T-cell (primary cell): ENCODE measurements at places on chromosomes 6 and 20.

DNA sequence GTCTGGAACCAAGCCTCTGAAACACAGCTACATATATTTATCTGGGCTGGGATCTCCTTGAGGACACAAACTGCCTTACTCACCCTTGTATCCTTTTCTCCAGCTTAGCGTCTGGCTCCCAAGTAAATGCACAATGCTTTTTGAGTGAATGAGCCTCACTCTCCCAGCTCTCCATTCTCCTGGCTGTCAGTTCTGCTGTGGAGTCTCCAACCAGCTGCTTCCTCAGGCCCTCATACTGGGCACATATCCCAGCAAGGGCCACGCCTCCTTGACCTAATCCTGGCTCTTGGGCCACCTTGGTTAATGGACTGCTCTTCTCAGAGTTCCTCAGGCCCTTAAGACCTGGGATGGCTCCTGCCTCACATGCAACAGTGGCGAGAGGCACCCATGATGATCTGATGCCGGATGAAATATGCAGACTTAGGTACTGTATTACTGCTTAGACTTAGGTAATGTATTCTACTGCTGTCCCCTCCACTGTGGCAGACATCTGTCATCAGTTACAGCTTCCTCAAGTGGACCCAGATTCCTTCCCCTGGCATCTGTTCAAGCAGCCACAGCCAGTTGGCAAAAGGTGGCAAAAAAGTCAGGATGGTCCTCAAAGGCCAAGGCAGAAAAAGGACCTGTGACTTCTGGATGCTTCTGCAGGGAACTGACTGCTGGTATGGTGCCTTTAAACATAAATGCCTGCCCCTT, 16.5 kb downstream of the SNHG17 start:
- DNase-seq: no peak

- no peak for DNase-seq
These were observed 73.2 kb upstream of the CNKSR3 start for GRCh38 chr6:154583546-154584188.

- no peak for DNase-seq
These were observed 180.4 kb upstream of the DTNBP1 start for GRCh38 chr6:15843226-15843625.

DNA sequence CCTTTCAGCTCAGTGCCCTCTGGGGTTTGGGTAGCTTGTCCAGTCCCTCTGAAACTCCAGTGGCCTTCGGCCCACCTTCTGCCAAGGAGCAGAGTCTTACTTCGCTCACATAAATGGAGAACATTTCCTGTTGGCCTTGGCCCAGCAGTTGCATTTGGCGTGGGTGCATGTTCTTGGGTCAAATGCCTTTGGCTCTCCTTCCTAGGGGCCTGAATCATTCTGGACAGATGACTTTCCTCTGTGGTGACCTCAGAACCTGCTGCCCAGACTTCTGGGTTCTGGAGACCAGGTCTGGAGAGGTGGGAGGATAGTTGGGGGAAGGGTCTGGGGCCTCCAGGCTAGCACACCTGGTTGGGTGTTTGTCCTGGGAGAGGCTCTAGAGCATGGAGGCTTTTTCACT, 29.3 kb downstream of the BCAS4 start:
- DNase-seq: no peak

GRCh38 chr20:25987073-25987927, 290.6 kb upstream of the ZNF337 start:
- DNase-seq: peak; percentile 42

DNA sequence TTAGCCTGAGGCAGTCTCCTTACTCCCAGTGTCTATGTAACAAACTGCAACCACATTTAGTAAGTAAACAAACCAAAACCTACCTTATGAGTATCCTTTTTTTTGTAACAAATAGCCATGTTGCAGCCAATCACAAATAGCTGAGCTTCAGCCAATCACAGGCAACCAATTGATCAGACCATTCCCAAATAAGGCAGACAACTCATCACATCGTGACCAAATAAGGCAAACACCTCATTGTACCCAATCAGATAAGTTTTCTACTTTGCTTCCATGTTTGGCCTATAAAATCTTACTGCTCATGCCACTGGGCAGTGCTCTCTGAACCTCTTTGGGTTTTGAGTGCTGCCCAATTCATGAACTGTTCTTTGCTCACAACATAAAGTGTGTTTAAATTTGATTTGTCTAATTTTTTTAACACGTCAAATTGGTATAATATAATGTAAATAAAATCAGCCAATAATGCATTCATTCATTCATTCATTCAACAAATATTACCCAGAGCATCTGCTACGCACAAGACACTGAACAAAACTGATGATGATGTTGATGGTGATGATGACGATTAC, 117.8 kb downstream of the BCAS1 start:
- no peak for DNase-seq

- DNase-seq: no peak
These were observed 24.7 kb upstream of the MOCS1 start for GRCh38 chr6:39958947-39959346.

- DNase-seq: no peak
These were observed 139.1 kb downstream of the SCML4 start for GRCh38 chr6:107684996-107685395.

DNA sequence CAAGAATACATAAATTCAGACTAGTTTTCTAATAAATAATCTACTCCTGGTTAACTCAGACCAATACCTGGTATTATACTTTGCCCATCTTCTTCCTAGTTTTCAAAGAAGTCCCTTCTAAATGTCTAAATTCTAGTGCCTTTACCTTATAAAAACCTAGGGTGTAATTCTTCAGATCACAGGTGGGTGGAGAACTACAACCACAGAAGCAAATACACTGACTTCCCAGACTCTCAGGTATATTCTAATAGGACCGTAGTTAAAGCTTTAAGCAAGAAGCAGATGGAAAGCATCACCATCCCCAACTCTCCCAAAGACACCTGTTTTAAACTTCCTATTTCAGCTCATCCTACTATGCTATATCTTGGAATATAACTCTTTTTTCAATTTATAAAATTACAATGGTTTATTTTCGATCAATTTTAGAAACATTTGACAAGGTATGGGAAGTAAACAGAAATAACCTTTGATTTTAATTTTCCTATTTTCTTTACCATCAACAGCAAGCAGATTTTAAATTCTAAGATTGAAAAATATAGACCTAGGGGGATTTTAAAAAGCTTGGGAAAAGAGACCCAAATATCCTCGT, 15.8 kb downstream of the MAN1A1 start:
- no peak for DNase-seq
